NCI-H510A treated with DMSO at 0.1 percent for 48 hours (cell line): ENCODE measurements at places on chromosomes 12 and 14.
A peak's percentile ranks its signal among the peaks of the same experiment; 100 is the strongest.

GRCh38 chr12:14239935-14240872, 125.3 kb upstream of the ATF7IP start:
- no peak for DNase-seq

DNA sequence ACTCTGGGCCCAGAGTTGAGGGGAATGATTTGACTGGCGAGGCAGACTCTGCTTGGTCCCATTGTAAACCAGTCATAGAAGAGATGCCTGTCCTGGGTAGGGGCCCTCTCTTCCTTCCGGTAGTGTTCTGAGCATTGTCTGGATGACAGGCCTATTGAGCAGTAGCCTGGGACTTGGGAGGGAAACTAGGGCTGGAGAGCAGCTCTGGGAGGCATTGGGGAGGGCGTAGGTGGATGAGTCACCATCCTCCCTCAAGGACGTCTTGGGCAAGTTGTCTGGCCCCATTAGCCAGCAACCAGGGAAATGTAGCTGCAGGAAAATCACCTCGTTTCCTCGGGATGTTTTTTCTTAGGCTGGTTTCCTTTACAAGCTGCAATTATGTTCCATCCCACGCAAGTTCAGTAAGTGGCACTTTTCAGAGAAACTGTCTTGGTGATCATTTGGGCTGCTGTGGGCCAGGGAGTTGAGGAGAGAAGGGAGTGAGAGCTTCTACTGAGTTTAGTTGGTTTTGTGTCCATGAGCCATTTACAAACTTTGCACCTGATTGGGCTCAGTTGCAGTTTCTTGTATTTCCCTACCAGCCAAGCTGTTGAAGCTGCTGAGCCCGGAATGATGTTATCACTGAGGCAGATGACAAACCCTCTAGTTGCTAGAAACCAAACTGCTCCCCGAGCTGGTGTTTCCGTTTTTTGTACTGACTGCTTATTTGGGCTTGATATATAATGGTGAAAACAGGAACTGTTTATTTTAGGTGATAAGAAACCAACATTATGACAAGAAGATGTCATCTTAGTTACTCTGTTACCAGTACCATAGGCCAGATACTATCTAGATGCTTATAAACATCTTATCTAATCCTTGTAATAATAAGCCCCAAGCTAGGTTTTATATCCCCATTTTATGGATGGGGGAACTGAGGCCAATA, 147.6 kb downstream of the CHST11 start:
- no peak for DNase-seq

- DNase-seq: no peak
Observed at GRCh38 chr12:114408471-114408885, 2.5 kb upstream of the TBX5 start.

DNA sequence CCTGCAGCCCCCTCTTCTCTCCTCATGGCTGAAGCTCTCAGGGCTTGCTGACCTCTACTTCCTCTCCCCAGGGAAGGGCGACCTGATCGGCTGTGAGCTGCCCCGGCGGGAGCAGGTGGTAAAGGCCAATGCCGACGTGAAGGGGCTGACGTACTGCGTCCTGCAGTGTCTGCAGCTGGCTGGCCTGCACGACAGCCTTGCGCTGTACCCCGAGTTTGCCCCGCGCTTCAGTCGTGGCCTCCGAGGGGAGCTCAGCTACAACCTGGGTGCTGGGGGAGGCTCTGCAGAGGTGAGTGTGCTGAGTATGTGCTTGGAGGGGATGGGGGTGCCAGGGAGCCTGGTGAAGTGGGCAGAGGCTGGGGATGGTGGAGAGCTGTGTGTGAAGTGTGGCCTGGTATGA, 13.7 kb downstream of the MCRS1 start:
- DNase-seq: no peak

DNA sequence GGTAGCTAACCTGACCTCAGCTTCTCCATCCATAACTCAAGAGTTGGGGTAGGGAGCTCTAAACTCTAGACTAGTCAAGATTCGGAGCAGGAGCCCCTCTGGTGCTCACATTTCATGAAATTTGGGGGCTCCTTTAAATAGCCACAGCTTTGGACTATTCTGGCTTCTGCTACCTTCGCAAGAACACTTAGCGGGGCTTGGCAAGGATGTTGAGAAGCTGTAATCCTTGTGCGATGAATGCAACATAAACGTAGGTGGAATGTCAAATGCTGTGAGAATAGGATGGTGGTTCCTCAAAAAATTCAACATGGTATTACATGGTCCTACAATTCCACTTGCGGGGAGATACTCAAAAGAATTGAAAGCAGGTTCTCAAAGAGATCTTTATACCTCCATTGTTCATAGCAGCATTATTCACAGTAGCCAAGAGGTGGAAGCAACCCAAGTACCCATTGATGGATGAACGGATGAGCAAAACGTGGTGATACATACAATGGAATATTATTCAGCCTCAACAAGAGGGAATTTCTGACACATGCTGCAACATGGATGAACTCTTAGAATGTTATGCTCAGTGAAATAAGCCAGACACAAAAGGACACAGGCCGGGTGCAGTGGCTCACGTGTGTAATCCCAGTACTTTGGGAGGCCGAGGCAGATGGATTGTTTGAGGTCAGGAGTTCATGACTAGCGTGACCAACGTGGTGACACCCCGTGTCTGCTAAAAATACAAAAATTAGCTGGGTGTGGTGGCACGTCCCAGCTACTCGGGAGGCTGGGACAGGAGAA, 73.8 kb downstream of the ACTN1 start:
- no peak for DNase-seq

DNA sequence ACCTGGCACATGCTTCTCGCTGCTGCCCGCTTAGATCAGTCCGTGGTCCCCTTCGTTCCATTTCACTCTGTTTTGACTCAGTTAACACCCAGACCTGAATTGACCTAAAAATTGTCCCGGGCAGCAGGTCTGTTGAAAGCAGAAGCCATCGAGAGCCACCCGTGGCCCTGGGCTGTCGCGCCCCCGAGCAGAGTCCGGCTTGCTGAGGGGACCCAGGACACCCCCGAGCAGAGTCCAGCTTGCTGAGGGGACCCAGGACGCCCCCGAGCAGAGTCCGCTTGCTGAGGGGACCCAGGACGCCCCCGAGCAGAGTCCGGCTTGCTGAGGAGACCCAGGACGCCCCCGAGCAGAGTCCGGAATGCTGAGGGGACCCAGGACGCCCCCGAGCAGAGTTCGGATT, 50.2 kb upstream of the GALNT9 start:
- DNase-seq: no peak

- DNase-seq: no peak
Observed at GRCh38 chr14:65352964-65353530, 59.5 kb upstream of the FUT8 start.

GRCh38 chr14:56119201-56119981, 1.2 kb downstream of the PELI2 start:
- peak; percentile 69 for DNase-seq
